ENCODE measurements at places on chromosomes 7 and 10. TPM values are rescaled to one million over a fixed set of nuclear protein-coding genes. Genes with fewer than 3 reads are reported as not detected.

STAG3 gene
- total RNA-seq, result 0.14 TPM

PAPOLB gene
- not detected for total RNA-seq

FOXI2 gene
- total RNA-seq, result not detected

NRG3 gene
- not detected for total RNA-seq

FRMD4A gene
- 4.5 TPM for total RNA-seq

NCF1 gene
- total RNA-seq, result 0.08 TPM

MINDY4 gene
- total RNA-seq, result 2.8 TPM

IL15RA gene
- total RNA-seq, result 4.5 TPM

CCNY gene
- 45.3 TPM for total RNA-seq

MBL2 gene
- total RNA-seq, result not detected

CD36 gene
- 0.06 TPM for total RNA-seq

SRGN gene
- 61.4 TPM for total RNA-seq

ERVW-1 gene
- total RNA-seq, result not detected

TACC2 gene
- 92.5 TPM for total RNA-seq

PPP2R2D gene
- total RNA-seq, result 30.0 TPM

PIP gene
- 0.28 TPM for total RNA-seq

STEAP4 gene
- not detected for total RNA-seq

SEMA3E gene
- total RNA-seq, result 2.1 TPM

GPR15LG gene
- not detected for total RNA-seq

OSBPL3 gene
- 9.5 TPM for total RNA-seq

IDI2 gene
- total RNA-seq, result not detected

ZEB1 gene
- 10.5 TPM for total RNA-seq

RAB19 gene
- total RNA-seq, result not detected

EPHA1 gene
- total RNA-seq, result not detected

NEUROD6 gene
- not detected for total RNA-seq

ACTL6B gene
- not detected for total RNA-seq

PTPRN2 gene
- total RNA-seq, result 0.93 TPM

GRB10 gene
- total RNA-seq, result 72.2 TPM

PARP12 gene
- total RNA-seq, result 21.9 TPM

CPN1 gene
- 0.21 TPM for total RNA-seq

FKBP9 gene
- total RNA-seq, result 75.7 TPM

SPACDR gene
- 0.73 TPM for total RNA-seq

ATP6V0A4 gene
- total RNA-seq, result 0.22 TPM

C10orf120 gene
- not detected for total RNA-seq

INHBA gene
- total RNA-seq, result 0.82 TPM

C10orf53 gene
- not detected for total RNA-seq

TCAF2 gene
- total RNA-seq, result 0.36 TPM

CDC14C gene
- total RNA-seq, result not detected

ITGB8 gene
- 0.95 TPM for total RNA-seq

All from A549 treated with RU486 at 1 μM for 4 hours (cell line).